ENCODE measurements at places on chromosomes 1 and 21. TPM values are rescaled to one million over a fixed set of nuclear protein-coding genes. Genes with fewer than 3 reads are reported as not detected.
A peak's percentile ranks its signal among the peaks of the same experiment; 100 is the strongest.

DNA sequence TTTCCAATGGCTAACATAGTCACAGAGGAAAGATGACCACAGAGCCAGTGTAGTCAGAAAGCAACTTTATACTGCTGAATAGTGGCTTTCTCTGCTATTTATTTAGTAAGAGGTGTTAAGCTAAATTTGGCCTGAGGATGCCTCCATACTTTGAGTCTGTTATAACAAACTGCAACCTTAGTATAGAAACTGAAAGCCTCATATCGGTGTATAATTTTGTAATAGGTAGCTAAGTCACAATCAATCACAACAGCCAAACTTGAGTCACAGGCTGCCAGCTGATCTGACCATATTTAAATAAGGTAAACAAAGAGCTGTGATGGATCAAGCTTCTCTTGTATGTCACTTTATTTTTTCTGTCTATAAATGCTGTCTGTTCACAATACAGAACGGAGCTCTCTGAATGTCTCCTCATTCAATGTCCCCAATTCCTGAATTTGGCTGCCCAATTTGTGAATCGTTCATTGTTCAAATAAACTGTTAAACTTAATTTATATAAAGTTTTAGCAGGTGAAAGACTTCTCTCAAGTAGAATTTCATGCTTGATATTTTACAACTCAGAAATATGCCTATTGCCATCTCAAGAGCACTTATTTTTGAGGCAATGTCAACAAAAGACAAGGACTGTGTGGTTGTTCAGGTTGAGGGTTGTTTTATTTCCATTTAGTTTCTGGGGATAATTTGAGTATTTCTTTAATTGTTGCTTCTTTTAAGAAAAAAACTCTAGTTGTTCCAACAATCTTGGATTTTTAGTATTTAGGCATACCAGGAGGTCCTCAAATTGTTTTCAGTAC lies 339.7 kb upstream of the B3GALT2 start:
- no peak for DNase-seq

CCDC30 gene
- 1.8 TPM for total RNA-seq

HSD3B2 gene
- total RNA-seq: not detected

GRCh38 chr1:201318504-201319340 lies 35.4 kb downstream of the PKP1 start:
- no peak for DNase-seq

DNA sequence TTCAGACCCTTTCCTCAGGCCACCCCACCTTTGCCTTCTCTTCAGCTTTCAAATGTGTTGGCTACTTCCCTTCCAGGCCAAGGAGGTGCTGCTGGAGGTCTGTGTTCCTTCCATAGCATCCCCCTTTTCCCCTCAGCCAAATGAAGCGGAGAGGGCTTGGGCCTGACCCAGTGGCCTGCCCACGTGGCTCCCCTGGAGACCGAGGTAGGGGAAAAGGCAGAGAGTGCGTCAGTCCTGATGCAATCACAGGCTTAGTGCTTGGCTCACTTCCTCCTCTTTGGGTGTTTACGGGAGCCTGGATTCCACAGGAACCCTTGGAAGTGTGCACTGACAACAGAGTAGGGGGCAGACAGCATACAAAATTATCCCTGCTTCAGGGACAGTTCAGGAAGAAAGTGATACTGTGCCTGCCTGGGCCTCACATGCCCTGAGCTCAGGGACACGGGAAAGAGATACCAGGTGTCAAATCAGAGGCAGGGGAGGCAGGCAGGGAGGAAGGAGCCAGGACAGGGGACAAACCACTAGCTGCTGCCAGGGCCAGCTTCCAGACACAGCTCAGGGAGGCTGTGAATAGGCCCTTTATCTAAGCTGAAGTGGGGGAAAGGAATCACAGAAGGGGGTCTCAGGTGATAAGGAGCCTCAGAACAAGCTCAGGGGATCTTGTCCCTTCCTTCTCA lies 16.6 kb upstream of the PTP4A2 start:
- peak; percentile 70 for DNase-seq

NPHS2 gene
- total RNA-seq: 2.5 TPM

DNA sequence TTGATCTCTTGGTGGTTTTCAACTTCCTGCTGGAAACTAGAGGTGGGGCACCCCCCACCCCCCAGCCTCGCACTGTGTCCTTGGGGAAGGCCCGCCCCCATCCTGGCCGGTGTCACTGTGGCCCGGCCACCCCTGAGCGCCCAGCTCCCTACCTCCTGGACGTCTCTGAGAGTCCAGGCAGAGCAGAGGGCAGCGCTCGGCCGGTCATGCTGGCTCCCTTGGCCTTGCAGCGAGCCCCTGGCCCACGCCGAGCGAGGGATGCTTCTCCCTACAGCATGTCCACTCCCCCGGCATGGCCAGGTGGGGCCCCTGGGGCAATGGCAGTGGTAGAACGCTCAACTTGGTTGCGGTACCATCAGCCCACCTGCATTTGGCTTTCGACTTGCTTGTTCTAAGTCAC lies 28.7 kb upstream of the TRAPPC10 start:
- no peak for DNase-seq

DNA sequence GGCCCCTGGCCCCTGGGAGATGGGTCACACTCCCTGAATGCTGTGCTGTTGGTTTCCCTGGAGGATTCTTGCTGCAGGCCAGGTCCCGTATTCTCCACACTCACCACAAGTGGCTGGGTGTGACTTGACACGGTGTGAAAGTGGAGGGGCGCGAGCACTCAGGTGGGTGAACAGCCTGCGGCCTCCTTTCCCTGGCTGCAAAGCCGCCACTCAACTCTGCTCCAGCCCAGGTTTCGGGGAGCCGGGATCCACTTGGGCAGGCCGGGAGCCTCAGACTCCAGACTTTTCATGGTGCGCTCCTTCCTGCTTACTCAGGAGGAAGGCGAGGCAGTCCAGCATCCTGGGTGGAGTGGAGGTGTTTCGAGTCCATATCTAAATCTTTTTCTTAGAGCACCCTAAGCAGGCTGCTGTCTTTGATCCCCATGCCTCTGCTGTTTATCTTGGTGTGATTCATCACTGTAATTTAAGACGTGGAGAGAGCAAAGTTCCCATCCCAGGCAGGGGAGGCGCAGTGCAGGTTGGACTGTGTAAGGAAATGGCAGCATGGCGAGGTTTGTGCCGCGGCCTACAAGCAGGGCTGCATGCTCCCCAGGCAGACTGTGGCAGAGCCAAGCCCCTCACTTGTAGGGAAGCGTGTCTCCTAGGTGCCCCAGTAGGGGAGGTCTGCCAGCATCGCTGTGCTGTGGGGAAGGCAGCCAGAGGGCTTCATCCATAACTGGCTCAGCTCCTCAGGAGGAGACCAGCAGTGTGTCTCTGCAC lies 29.6 kb downstream of the VANGL1 start:
- no peak for DNase-seq

OR2L5 gene
- not detected for total RNA-seq

- DNase-seq: no peak
Observed at GRCh38 chr1:154405747-154406571, 816 bp downstream of the IL6R start.
